Muscle of back (tissue), 13 donors: ENCODE measurements at places on chromosomes 1 and 21. TPM values are rescaled to one million over a fixed set of nuclear protein-coding genes. Genes with fewer than 3 reads are reported as not detected.

Gene GSTM1
- 1.1 TPM for polyA plus RNA-seq

DNA sequence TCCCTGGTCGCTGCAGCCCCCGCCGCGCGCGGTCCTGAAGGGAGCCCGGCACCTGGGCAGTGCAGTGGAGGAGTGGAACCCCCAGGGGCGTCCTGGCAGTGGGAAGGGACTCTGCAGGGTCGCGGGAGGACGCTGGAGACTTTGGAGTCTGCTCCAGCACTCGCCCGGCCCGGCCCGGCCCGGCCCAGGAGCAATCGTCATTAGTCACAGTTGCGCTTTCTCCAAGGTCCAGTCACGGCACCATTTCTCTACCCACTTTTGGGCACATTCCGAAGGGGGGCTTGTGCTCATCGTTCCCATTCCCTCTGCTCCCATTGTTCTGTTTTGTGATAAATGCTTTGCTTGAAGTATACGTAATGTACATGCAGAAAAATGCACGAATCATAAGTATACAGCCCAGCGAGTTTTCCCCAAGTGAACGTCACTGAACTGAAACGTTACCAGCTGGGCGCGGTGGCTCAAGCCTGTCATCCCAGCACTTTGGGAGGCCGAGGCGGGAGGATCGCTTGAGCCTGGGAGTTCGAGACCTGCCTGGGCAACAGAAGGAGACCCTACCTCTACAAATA lies 999 bp downstream of the THAP3 start:
- no peak for DNase-seq

- DNase-seq: no peak
Measured at GRCh38 chr1:165575468-165576099, 31.8 kb downstream of the LRRC52 start.

DNA sequence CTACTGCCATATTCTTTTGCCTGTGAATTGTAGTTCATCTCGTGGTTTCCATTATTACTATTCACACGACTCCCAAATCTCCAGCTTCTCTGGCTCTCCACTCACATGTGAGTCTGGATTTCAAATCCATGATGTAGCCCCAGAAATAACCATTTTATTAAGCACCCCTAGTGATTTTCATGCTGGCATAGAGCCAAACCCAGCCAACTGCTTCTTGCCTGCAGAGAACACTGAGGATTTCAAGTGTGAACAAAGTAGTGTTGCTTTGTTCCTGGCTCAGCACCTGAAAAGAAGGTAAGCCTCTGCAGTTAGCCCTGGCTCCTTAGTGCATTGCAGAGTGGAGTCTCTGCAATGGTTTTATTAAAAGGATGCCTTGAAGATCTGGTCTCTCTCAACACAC lies 25.9 kb downstream of the UTP25 start:
- DNase-seq: no peak

DNA sequence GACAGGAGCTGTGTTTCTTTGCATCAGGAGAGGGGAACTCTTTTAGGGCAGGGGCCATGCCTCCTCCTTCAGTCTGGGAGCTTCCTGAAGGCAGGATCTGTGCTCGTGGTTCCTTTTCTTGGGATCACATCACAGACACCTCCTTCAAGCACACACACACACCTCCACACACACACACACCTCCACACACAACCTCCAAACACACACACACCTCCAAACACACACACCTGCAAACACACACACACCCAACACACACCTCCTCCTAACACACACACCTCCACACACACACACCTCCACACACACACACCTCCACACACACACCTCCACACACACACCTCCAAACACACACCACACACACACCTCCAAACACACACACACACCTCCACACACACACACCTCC lies 10.5 kb downstream of the LGR6 start:
- DNase-seq: no peak

Gene VPS26C
- 28.1 TPM for polyA plus RNA-seq

DNA sequence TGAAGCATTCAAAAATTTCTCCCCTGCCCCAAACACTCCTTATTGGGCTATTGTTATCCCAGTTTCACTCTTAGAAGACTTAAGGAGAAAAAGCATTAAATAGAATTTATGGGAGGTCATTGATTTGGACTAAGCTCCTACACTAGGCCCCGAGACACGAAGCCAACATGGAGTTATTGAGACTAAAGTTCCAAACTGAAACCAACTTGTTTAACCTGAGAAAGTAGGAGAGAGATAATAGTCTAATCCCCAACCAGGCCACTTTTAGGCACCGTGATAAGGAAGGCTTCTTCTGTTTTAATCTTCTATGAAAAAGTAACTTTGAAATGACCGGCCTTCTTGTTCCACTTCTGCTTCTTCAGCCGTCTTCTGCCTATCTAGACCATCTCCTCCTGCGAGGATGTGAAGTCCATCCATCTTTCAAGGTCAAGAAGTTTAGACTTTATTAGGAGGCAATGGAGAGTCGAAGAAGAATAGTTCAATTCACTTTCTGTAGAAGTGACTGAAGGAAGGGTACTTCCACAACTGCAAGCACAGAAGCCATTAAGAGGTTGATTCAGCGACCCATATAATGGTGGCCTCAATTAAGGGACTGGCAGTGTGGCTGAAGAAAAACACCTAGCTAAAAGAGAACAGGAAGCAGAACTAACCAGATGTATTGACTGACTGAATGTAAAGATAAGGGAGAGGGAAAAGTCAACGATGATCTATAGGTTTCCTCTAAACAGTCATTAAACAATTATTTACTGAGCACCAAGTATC lies 428.8 kb downstream of the SMYD3 start:
- DNase-seq: no peak

- DNase-seq: peak; percentile 63
Measured at GRCh38 chr1:60598041-60598910, 484.1 kb upstream of the NFIA start.

GRCh38 chr21:32137266-32137665 lies 141.6 kb downstream of the MIS18A start:
- no peak for DNase-seq

- DNase-seq: peak; percentile 82
Measured at GRCh38 chr1:201266774-201267173, 16.5 kb upstream of the PKP1 start.
